ENCODE measurements at places on chromosomes 11 and 22. TPM values are rescaled to one million over a fixed set of nuclear protein-coding genes. Genes with fewer than 3 reads are reported as not detected.

DNA sequence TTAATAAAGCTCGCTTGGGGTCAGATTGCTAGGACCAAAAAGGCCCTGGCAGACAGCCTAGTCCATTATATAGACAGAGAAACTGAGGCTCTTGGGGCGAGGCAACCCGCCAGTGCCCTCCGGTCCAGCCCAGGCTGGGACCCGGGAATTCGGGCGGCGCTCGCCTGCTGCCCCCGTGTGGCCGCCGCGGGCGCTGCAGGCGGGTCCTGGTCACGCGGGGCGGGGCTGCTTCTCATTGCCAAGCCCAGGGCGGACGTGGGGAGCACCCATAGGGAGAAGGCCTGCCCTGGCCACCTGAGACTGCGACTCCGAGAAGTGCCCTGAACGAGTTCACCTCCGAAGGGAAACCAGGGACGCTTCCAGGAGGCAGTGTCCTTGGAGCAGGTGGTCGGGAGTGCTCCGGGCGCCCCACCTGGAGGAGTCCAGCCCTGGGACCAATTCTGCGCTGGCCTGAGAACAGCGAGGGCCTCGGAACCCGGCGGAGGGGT, 36.0 kb upstream of the CSNK1E start:
- no peaks in the 10 kb centered on the region for H3K4me1 ChIP-seq
- no peaks in the 10 kb centered on the region for H3K36me3 ChIP-seq
- no peaks in the 10 kb centered on the region for H3K27me3 ChIP-seq
- H3K27ac ChIP-seq: no peak overlapping the region

The HBG1 gene
- total RNA-seq: not detected

DNA sequence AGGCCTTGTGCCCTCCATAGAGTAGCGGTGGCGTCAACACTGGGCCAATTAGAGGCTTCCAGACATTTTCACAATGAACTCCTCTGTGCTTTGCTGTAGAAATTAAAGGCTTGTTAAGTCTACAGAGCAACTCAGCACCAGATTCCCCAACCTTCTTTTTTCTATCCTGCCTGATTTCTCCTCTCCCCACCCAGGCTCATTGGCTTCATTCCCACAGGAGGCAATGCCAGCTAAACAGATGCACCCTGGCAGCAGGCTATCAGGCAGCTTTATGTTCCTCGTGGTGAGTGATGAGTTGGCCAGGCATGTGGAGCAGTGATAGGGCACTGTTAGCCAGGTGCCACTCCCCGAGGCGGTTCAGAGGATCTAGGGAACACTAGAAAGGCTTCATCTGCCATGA, 4.8 kb downstream of the DIXDC1 start:
- no peak overlapping the region for H3K27ac ChIP-seq
- H3K36me3 ChIP-seq: peaks cover 2% of the 10 kb centered on the region

The OR51B5 gene
- not detected for total RNA-seq

GRCh38 chr22:20115691-20116375, at the start of gene RANBP1:
RANBP1 (plus strand) TSS chr22:20116104; CDS start chr22:20116185, 81 bp downstream.
- no peak for DNase-seq
- peak within 1 kb of the TSS; percentile 93 for H3K4me3 ChIP-seq
- no peaks in the 10 kb centered on the region for H3K27me3 ChIP-seq
- H3K4me1 ChIP-seq: peaks cover 47% of the 10 kb centered on the region

DNA sequence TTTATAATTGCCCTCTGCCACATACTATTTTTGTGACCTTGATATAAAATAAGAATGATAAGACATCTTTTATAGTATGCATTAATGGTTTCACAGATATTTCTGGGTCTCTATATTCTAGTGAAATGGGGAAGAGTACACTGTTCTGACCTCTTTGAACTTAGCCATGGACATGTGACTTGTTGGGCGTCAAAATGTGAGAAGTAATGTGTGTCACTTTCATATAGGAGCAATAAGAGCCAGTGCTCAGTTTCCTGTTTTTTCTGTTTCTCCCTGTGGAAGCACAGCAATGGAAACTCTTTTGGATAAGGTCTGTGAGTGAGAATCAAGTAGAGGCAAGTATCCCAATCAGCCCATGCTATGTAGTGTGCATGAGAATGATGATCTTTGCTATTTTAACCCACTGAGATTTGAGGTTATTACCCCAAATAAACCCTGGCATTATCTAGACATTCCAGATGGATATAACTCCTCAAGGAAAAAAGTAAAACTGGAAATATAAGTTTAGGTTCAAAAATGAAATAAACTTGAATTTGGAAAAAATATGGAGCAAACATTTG, 60.7 kb downstream of the RAB38 start:
- H3K36me3 ChIP-seq: peaks cover 3% of the 10 kb centered on the region
- no peak overlapping the region for H3K27ac ChIP-seq
- no peak for DNase-seq
- H3K27me3 ChIP-seq: peaks cover 3% of the 10 kb centered on the region

- H3K36me3 ChIP-seq: no peaks in the 10 kb centered on the region
- DNase-seq: no peak
- no peaks in the 10 kb centered on the region for H3K4me1 ChIP-seq
- H3K27me3 ChIP-seq: peaks cover 25% of the 10 kb centered on the region
- no peak overlapping the region for H3K4me3 ChIP-seq
Observed at GRCh38 chr22:35489239-35489638, 51.4 kb upstream of the RASD2 start.

DNA sequence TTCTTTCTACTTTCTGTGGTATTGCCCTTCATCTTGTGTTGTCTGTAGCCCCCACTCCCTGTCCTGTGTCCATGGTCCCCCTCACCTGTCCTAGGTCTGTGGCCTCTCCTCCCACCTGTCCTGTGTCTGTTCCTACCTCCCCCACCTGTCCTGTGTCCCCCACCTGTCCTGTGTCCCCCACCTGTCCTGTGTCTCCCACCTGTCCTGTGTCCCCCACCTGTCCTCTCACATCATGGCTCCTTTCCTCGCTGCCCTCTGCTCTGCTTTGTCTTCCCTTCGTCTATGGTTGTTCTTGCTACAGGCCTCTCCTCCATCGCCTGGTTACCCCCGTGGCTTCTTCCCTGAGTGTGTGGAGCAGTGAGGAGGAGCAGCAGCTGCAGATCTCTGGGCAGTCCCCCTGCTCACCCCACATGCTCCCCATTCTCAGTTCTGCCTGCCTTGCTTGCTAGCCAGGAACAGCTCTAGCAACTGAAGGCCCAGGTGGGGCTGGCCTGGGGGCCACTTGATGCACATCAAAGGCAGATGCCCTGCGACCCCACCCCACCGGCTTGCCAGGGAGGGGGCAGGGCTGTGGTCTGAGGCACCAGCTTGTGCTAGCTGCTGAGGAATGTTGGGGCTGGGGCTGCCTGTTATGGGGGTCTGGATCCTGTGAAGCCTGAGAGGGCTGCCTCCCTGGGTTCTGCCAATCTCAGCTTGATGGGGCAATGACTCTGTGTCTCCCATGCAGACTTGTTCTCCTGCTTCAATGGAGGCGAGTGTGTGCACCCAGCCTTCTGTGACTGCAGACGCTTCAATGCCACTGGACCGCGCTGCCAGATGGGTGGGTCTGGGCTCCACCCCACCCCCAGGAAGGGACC, 5.6 kb downstream of the OTOG start:
- H3K4me3 ChIP-seq: no peak overlapping the region
- peaks cover 24% of the 10 kb centered on the region for H3K27me3 ChIP-seq
- H3K27ac ChIP-seq: no peak overlapping the region

Data from activated naive CD8-positive, alpha-beta T cell treated with anti-CD3 and anti-CD28 coated beads for 36 hours (primary cell).